ENCODE measurements at places on chromosomes 4 and X. TPM values are rescaled to one million over a fixed set of nuclear protein-coding genes. Genes with fewer than 3 reads are reported as not detected.

Gene TBX22
- total RNA-seq = not detected

Gene CITED1
- total RNA-seq = not detected

Gene GAGE12D
- total RNA-seq = not detected

Gene BEND2
- not detected for total RNA-seq

Gene GIMD1
- total RNA-seq = not detected

Gene AFM
- total RNA-seq = not detected

Data from smooth muscle cell of bladder (primary cell).